ENCODE measurements at places on chromosomes 6 and 20.

DNA sequence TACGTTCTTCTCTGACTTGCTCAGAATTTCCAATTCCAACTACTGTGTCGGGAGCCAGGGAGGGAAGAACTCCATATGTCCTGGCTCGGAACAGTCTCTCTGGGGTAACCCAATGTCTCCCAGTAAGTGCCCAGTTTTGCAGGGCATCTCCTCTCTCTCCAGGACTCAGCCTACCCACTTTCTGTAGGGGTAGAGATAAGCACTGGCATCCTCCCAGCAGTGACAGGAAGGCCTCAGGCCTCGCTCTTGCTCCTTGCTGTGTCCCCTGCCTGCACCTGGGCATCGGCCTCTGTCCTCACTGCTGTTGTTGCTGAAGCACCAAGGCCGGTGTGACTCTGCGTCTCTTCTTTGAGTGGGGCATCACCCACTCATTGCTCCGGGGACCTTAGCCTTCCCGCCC is 388.9 kb upstream of the JARID2 start:
- DNase-seq, result no peak

GRCh38 chr20:34562641-34563040 is 4.1 kb downstream of the MAP1LC3A start:
- no peak for DNase-seq

DNA sequence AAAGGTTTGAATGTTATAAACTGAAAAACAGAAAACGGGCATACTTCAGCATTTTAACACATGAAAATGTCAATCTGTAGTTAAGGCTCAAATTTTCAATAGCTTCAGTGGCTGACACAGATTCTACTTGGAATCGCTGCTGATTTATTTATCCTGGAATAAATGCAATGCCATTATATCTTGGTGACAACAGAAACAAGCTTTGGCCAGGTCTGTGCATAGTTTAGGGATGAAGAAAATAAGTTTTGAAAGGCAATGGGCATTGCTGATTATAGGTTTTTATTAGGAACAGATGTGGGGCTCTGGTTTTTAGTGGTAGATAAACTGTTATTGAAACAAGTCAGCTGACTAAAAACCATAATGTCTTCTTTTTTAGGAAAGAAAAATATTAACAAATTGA is 96.8 kb upstream of the SOX4 start:
- DNase-seq, result no peak

GRCh38 chr6:166330612-166331011 is 11.7 kb downstream of the SFT2D1 start:
- DNase-seq, result no peak

DNA sequence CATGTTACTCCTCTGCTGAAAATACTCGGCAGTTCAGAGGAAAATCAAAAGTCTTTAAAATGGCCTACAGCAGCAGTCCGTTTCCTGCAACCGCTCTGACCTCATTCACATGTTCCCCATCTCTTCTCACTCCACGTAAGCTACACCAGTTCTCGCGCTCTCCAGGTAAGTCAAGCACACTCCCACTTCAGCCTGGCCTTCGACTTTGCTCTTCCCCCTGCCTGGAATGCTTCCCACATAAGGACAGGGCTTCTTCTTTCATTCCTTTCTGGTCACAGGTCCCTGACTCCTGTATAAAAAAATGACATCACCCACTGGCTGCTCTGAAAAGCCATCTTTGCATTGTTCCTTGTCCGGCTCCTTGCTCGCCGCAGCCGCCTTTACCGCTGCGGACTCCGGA is 42.7 kb downstream of the MGME1 start:
- DNase-seq, result no peak

DNA sequence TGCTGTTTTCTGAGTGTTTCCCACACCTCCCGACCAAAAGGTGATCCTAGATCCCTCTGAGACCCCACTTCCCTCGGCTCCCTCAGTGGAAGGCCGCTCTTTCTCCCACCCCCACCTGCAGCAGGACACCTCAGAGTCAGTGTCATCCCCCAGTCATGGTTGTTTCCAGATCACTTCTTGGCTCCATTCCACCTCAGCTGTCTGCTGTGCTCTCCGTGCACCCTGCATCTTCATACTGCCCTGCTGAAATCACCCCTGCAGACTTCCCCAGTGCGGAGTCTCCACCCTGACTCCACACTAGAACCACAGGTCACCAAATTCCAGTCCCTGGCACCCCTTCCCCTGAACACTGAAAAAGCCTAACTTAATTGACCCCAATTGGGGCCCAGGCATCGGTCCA is 255.1 kb upstream of the CDYL start:
- DNase-seq, result no peak

GRCh38 chr6:163974322-163974721 is 559.8 kb downstream of the QKI start:
- no peak for DNase-seq

DNA sequence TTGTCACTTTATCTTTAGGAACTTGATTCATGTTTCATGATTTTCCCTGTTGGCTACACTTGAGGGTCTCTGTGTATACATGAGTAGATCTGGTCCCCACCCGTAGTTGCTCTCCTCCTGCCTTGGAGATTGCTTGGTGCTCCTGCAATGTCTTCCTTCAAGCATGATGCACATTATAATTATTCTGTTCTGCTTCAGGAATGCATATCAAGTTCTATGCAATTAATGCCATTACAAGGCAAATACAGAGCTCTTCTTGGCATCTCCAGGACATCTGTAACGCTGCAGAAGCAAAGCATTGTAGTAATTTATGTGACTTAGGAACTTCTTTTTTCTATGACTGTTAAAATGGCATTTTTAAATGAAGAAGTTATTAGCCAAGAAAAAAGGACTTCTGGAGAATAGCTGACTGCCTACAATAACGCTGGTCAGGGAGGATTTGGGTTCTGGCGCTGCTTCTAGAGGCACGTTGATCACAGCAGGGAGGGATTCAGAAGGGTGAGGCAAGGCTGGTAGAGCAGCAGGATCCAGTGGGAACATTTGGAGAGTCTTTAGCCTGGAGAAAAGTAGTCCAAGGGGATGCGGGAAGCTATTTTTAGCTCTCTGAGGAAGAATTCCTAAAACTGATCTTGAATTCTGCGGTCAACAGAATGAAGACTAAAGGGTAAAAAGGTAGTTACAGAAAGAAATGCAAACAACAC is 203.6 kb downstream of the PLCB1 start:
- DNase-seq, result no peak

DNA sequence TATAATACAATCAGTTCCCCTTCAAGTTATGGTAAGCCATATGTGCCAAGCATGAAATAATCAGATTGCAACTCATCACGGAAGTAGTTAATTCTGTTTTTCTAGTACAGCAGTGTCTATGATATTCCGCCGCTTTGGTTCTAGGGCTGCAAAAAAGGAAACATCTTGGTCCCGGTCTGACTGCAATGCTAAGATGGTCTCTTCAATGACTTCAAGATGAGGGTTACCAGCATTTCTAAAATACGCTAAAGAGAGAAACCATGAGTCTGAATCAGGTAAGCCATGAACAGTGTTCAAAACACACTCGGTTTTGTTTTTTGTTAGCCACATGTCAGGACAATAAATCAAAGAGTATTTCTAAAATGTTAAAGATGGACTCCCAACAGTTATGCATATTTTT is 3.2 kb upstream of the ANKRD60 start:
- DNase-seq, result no peak

DNA sequence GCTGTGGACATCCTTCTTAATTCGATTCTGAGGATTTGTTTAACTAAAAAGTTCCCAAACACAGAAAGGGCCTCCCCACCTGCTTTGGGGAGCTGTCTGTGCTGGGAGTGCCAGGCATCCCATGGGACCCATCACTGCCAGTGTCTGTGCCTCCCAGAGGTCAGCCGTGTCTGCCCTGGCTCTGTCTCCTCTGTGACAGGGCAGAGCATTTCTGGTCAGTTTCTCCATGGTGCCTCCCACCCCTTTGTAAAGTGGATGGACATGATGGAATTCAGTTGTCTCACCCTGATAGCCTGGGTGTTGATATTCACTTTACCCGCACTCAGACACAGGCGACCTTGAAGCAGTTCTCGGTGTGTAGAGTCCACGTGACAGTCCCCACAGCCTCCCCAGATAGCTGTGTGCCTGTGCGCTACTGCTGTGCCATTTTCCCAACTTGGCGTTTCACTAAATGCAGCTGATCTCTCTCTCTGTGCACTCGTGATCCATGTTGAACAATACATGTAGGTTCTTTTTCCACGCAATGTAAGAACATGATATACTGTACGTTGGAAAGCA is 70.5 kb downstream of the CDS2 start:
- no peak for DNase-seq

GRCh38 chr6:12336121-12336971 is 46.2 kb downstream of the EDN1 start:
- no peak for DNase-seq

DNA sequence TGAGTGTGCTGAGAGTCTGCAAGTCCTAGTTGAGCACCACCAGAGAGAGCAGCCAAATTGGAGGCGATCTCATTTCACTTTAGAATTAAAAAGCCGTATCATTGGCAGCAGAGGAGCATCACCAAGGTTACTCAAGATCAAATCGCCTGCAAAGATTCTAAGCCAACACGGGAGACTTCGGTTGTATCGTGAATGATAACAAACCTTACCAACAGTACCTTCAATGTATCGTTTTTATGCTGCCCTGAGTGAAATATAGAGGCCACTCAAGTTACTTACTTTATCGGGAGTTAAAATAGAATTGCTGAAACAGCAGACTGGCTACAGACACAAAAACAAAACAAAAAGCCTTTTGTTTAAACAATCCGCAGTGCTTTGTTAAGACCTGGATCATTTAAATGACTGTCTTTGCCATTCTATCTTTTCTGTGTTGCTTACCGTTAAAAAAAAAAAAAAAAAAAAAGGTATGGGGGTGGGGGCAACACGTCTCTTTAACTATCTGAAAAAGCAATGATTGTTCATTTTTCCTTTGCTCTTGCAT is 14.2 kb downstream of the NHSL1 start:
- no peak for DNase-seq

DNA sequence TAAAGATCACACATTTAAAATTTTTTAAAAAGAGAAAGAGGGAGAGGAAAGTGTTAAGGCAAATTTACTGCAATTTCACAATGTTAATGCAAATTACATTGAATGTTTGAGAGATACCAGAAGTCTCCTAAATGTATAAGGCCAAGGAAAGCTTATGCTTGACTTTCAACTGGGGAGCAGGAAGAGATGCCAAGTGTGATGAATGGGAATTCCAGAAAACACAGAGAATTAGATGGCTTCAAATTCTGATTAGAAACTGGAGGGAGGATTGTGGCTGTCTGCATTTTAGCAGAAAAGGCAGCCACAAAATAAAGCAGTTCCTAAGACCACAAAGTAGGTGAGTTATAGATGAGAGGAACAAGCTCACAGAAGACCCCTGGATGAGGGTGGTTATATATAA is 328.3 kb upstream of the CITED2 start:
- DNase-seq, result no peak

GRCh38 chr6:170039156-170040114 is 251.4 kb downstream of the DLL1 start:
- no peak for DNase-seq

- no peak for DNase-seq
These were observed 66.0 kb downstream of the KIZ start for GRCh38 chr20:21191839-21192238.

DNA sequence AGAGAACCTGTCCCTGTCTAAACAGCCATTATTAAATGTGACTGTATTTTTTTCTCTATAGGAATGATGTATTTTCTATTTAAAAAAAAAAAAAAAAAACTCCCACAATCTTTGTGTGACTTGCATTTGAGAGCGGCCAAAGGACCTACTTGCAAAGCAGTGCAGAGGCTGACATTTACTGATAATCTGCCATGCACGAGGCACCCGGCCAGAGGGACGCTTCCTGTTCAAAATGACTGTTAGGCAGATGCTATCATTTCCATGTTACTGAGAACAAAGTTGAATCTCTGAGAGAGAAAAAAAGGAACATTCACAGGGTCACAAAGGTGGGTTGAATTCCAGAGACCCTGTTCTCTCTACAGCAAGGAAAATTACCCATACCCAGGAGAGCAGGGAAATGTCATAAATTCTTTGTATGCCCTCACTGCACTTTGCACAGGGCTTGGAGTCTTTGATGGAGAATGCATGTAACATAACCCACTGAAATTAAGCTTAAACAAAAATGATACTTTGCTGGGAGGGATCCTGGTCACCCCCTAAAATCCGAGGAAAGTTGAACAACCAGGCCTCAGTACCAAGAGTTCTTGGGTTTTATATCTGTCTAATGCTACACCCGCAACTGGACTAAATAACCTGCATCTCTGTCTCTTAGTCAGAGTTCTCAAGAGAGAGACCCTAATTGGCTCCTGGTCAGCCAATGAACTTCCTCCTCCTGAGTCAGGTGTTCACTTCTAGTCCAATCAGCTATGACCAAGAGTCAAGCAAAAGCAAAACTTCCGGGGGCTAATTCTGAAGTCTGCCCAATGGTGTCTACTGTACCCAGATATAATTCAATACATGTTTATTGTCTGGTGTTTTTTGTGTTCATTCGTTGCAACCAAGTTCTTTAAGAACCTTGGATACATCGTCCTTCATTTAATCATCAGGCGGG is 61.2 kb downstream of the GCLC start:
- no peak for DNase-seq

DNA sequence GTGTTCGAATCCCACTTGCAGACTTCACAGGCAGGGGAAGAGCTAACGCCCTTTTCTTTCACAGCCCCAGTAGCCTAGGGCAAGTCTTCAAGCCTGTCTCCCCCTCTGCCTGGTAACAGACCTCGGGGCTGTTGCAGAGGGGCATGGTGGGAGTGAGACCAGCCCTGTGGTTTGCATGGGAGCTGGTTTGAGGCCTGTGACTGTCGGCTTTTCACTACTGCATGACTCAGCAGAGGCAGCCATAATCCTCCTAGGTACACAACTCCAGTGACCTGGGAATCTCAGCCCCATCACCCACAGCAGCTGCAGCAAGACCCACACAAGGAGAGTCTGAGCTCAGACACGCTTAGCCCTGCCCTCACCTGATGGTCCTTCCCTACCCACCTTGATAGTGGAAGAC is 55.3 kb upstream of the POPDC3 start:
- no peak for DNase-seq

GRCh38 chr6:39102821-39103136 is 12.2 kb downstream of the SAYSD1 start:
- DNase-seq, result no peak

DNA sequence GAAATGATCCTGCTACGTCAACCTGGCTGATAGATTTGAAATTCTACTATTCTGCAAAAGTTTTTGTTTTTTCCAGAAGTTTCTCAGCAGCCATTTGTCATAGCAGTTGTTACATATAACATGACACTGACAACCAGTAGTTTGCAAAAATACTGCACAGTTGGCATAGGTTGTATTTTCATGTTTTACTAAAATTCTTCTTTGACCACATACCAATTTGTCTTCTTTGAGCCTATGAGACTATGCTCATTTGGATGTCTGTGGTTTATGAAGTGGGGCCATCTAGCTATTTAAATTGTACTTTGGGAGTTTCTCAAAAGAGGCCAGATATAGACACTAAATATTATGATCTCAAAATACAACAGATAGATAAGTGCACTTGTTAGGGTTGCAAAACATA is 104.9 kb upstream of the PREP start:
- DNase-seq, result no peak

- DNase-seq, result no peak
These were observed 129.9 kb downstream of the JARID2 start for GRCh38 chr6:15375638-15376290.

All from HS-5 (cell line).